ENCODE measurements at places on chromosomes 16 and 17.

DNA sequence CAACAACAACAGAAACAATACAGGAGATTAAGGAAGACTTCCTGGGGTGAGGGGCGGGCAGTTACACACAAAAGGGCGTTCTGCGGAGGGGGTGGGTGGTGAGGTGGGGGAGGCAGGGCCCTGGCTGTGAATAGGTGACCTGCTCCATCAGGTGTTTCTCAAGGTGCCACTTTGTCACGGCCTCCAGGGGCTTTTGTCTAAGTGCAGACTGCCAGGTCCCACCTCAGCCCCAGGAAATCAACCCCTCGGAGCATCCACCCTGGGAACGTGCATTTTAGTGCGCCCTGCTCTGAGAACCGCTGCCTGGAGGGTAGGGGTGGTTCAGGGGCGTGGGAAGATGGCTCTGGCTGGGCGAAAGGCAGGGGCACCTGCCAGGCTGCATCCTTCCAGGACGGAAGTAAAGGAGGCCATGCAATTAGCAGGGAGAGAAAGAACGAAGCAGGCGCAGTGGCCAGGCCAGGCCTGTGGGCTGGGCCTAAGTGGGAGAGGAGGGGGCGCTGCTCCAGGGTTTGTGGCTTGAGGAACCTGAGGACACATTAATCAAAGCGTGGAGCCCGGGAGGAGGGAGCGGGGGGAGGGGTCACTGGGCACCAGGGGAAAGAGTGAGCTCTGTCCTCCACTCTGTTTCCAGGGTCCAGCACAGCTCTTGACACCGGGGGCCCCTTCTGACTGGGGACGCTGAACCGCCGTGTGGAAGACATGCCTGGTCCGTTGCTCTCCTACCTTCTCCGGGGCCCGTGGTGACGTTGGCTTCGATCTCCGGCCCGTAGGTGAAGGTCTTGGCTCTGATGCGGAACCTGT, 49.4 kb upstream of the CDC42EP4 start:
- DNase-seq = peak; percentile 65

GRCh38 chr16:3094289-3095027, 4.6 kb downstream of the ZSCAN10 start:
- DNase-seq = peak; percentile 17

DNA sequence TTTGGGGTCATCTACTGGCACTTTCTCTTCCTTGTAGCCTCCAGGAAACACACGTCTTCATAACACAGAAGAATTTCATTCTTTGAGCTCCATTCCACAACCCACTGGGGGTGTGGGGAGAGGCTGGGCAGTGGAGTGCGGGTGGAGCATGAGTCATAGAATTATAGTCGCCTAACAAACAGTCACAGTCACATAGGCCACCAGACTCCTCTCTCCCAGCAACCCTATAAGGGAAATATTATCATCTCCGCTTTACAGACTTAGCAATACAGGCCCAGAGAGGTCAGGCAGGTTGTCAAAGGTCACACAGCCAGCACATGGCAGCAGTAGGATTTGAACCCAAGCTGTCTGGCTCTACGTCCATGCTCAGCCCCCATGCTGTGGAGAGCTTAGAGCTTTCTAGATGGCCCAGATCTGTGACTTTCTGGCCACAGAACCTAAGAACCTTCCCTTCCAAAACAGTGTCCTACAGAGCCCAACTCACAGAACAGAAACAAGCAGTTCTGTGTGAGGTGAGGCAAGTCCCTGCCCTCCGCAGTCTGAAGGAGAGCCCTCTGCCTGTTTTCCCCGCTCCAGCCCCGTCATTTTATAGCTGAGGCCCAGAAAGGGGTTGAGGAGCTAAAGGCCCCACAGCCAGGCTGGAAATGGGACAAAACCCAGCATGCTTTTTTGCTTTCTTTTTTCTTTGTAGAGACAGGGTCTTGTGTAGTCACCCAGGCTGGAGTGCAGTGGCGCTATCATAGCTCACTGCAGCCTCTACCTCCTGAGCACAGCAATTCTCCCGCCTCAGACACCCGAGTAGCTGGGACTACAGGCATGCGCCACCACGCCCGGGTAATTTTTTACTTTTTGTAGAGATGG, 10.7 kb upstream of the LITAF start:
- peak; percentile 86 for DNase-seq

GRCh38 chr16:9476744-9477143, 385.3 kb downstream of the HAPSTR1 start:
- DNase-seq = no peak

- DNase-seq = no peak
Measured at GRCh38 chr16:83964684-83965443, 3.2 kb upstream of the NECAB2 start.

GRCh38 chr17:64393000-64393402, 2.3 kb upstream of the PECAM1 start:
- DNase-seq = no peak

- no peak for DNase-seq
Measured at GRCh38 chr16:28165598-28165997, 46.2 kb downstream of the XPO6 start.

DNA sequence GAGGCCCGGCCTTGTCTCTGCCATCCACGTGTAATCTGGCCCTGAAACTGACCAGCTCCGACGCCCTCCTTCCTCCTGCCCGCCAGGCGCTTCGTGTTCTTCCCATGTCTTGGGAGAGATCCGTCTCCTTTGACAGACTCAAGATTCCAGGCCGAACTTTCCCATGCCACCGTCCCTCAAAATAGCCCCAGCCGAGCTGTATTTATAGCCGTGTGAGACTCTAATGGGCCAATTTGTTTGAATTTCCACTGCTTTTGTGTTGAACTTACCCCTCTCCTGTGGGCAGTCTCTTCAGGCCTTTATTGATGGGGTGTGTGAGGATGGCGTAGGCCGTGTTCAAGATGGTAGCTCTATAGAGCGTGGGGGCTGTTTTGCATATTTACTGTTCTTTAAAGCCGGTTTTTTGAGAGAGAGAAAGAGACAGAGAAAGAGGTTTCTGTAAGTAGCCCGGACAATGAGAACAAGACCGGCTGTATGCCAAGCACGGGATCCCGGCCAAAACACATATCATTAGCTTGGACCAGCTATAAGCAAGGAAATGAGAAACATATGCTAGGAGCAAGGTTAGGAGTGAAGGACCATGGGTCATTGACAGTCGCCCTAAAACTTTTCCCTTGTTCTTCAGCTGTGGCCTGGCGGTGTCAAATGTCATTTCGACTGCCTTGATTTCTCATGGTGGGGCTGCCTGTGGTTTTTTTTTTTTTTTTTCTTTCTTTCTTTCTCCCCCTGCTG, 124.5 kb upstream of the ZFHX3 start:
- peak; percentile 90 for DNase-seq

DNA sequence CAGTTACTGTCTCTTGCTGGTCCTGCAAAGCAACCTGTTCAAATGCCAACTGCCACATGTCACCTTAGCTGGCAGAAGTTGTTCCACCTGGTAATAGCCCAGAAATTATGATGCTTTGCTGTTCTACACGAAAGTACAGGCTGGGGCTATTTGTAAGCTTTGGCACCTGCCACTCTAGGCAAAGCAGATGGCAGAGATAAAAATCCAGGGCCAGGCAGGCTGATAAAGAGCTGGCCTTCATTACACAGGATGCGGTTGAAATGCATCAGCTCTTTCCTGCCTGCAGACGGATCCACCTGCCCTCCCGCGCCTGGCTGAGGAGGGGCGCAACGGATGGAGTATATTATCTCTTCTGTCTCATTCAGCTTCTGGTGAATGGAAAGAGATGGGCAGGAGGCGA, 29.3 kb upstream of the KDM8 start:
- DNase-seq = no peak

- DNase-seq = no peak
Measured at GRCh38 chr17:67227488-67227887, 17.5 kb downstream of the HELZ start.

DNA sequence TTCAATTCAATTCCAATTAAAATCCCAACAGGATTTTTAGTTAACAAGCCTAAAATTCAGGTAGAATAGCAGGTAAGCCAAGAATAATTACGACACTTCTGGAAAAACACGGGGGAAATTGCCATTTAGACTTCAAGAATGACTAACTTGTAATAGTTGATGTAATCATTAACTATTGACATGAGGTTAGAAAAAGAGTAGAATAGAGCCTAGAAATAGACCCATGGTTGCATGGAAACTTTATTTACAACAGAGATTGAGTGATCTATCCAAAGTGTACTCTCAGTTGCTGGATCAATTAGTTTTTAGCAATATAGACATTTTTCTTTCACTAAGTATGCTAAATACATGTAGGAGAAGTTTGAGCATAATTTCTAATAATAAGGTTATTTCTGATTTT, 3.6 kb upstream of the SLC13A5 start:
- DNase-seq = no peak

DNA sequence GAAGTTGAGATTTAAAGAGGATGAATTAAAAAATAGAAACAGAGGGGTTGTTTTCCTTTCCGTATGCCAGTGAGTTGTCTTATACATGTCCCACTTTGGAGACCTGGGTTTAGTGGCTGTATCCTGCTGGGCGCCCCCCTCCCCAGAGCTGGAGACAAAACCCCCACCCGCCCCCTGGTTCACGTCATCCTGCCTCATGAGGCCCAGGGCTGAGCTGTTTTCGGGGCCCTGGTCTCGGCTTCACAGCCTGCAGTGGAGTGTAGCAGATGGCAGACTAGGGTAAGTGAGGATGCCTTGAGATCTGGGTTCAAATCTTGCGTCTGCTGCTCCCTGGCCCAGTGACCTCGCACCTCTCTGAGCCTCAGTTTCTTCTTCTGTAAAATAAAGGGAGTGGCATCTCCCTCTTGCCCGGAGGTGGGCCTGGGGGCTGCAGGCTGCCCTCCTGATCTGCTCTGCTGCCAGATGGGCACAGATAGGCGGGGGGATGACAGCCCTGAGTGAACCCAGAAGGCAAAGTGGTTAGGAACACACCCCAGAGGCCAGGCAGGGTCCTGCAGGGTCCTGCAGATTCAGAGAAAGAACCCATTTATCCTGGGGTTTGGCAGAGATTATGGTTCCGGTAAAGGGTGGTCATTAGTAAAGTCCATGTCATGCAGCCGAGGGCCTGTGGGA, 45.1 kb downstream of the SOCS3 start:
- DNase-seq = no peak

GRCh38 chr16:51937771-51938170, 609.2 kb downstream of the TOX3 start:
- DNase-seq = no peak

All from eye (tissue), 1 donor.